ENCODE measurements at places on chromosomes 3 and 15. TPM values are rescaled to one million over a fixed set of nuclear protein-coding genes. Genes with fewer than 3 reads are reported as not detected.
A peak's percentile ranks its signal among the peaks of the same experiment; 100 is the strongest.

GRCh38 chr3:181626036-181626435 is 85.7 kb upstream of the SOX2 start:
- no peak overlapping the region for H3K27ac ChIP-seq
- H3K36me3 ChIP-seq: no peaks in the 10 kb centered on the region
- no peaks in the 10 kb centered on the region for H3K4me1 ChIP-seq
- no peak for DNase-seq

DNA sequence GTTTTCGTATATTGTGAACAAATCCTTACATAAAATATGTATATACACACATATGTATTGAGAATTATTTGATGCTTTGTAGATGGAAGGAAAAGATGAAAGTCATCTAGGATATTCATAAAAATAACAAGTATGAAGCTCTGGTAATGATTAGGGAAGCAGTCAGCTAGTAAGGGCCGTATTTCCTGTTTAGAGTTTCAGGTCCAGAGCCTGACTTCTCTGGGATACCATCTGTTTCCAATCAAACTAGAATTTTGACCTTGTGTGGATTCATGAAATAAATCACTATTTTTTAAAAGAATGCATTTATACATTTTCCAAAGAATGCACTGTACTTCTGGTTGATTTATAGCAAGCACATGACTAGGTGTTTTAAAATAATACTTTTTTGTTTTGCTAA is 156.1 kb upstream of the CGNL1 start:
- 0 out of 2 replicates have a peak, but pooled peaks cover 2% of the 10 kb centered on the region for H3K4me1 ChIP-seq
- H3K27ac ChIP-seq: no peak overlapping the region
- H3K4me3 ChIP-seq: peak overlapping the region; percentile 44
- H3K27me3 ChIP-seq: no peaks in the 10 kb centered on the region

- H3K36me3 ChIP-seq: no peaks in the 10 kb centered on the region
- no peaks in the 10 kb centered on the region for H3K4me1 ChIP-seq
- no peak overlapping the region for H3K27ac ChIP-seq
- H3K4me3 ChIP-seq: no peak overlapping the region
- H3K27me3 ChIP-seq: no peaks in the 10 kb centered on the region
Observed at GRCh38 chr15:61839546-61839945, 220.7 kb downstream of the VPS13C start.

- no peak overlapping the region for H3K4me3 ChIP-seq
- no peaks in the 10 kb centered on the region for H3K27me3 ChIP-seq
- H3K27ac ChIP-seq: no peak overlapping the region
- DNase-seq: peak; percentile 72
Observed at GRCh38 chr3:12856626-12857025, 15.3 kb upstream of the RPL32 start.

- no peaks in the 10 kb centered on the region for H3K4me1 ChIP-seq
- H3K4me3 ChIP-seq: no peak overlapping the region
- H3K27me3 ChIP-seq: no peaks in the 10 kb centered on the region
- no peaks in the 10 kb centered on the region for H3K36me3 ChIP-seq
- no peak for DNase-seq
Observed at GRCh38 chr15:48683991-48684765, 38.7 kb upstream of the FBN1 start.

GRCh38 chr3:31345581-31345980 is 187.1 kb upstream of the STT3B start:
- peaks cover 4% of the 10 kb centered on the region for H3K36me3 ChIP-seq
- H3K4me1 ChIP-seq: no peaks in the 10 kb centered on the region
- no peak overlapping the region for H3K4me3 ChIP-seq

- no peaks in the 10 kb centered on the region for H3K4me1 ChIP-seq
- no peak for DNase-seq
- no peak overlapping the region for H3K27ac ChIP-seq
- H3K27me3 ChIP-seq: no peaks in the 10 kb centered on the region
- H3K36me3 ChIP-seq: no peaks in the 10 kb centered on the region
Observed at GRCh38 chr15:39558421-39558820, 22.5 kb upstream of the THBS1 start.

DNA sequence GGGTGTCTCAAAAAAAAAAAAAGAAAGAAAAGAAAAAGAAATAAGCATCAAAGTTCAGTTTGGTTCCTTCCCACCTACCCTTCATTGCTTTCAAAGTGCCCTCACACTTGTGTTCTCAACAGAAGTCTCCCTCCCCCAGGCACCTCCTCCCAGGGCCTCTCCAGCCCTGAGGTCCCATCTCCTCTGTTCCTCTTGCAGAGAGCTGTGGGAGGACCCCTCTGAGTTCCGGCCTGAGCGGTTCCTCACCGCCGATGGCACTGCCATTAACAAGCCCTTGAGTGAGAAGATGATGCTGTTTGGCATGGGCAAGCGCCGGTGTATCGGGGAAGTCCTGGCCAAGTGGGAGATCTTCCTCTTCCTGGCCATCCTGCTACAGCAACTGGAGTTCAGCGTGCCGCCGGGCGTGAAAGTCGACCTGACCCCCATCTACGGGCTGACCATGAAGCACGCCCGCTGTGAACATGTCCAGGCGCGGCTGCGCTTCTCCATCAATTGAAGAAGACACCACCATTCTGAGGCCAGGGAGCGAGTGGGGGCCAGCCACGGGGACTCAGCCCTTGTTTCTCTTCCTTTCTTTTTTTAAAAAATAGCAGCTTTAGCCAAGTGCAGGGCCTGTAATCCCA is 6.1 kb downstream of the CYP1A2 start:
- H3K4me3 ChIP-seq: no peak overlapping the region
- no peaks in the 10 kb centered on the region for H3K27me3 ChIP-seq

GRCh38 chr3:69558912-69559311 is 173.0 kb upstream of the FRMD4B start:
- no peak for DNase-seq
- H3K4me1 ChIP-seq: no peaks in the 10 kb centered on the region
- no peak overlapping the region for H3K4me3 ChIP-seq

DNA sequence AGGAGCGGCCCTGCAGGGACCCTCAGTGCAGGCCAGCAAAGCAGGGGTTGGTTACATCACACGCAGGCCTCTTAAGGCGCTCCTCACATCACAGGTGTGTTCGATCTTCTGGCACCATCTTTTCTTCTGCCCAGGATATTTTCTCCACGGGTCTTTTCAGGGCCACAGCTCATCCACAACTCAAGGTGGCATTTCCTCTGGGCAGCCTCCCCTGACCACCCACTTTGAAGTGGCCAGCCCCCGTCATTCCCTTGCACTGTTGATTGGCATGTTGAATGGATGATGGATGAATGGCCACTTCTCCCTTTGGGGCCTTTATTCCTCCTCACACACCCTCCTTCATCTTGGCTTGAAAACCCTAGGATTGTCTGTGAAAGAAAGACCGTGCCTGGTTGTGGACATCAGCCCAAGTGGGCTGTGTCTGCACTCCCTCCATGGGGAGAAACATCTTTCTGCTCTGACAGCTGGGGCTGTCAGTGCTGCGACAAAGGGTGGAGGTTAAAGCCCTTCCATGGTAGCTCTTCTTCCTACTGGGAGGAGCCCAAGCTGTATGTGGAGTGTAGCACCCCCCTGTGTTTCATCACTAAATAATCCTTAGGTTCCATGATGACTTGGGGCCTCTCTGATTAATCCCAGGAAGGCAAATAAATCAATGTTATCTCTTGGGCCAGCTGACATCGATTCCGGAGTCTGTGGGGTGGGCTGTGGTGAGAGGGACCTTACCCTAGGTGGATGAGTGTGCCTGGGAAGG is 102.5 kb downstream of the EPHB1 start:
- H3K4me1 ChIP-seq: no peaks in the 10 kb centered on the region
- no peak for DNase-seq
- H3K27me3 ChIP-seq: peaks cover 23% of the 10 kb centered on the region
- H3K36me3 ChIP-seq: no peaks in the 10 kb centered on the region
- H3K4me3 ChIP-seq: no peak overlapping the region

GRCh38 chr3:144129536-144130214 is 158.1 kb downstream of the DIPK2A start:
- DNase-seq: no peak
- no peaks in the 10 kb centered on the region for H3K36me3 ChIP-seq
- peaks cover 3% of the 10 kb centered on the region for H3K4me1 ChIP-seq

GRCh38 chr15:74011610-74012009 is 17.1 kb downstream of the PML start:
- H3K27me3 ChIP-seq: no peaks in the 10 kb centered on the region
- H3K4me3 ChIP-seq: no peak overlapping the region
- H3K27ac ChIP-seq: no peak overlapping the region
- H3K4me1 ChIP-seq: peaks cover 2% of the 10 kb centered on the region
- H3K36me3 ChIP-seq: peaks cover 1% of the 10 kb centered on the region

GRCh38 chr15:63986751-63987341 is 59.4 kb downstream of the DAPK2 start:
- no peaks in the 10 kb centered on the region for H3K4me1 ChIP-seq
- H3K36me3 ChIP-seq: no peaks in the 10 kb centered on the region
- no peak overlapping the region for H3K4me3 ChIP-seq
- no peak for DNase-seq
- H3K27ac ChIP-seq: no peak overlapping the region

DNA sequence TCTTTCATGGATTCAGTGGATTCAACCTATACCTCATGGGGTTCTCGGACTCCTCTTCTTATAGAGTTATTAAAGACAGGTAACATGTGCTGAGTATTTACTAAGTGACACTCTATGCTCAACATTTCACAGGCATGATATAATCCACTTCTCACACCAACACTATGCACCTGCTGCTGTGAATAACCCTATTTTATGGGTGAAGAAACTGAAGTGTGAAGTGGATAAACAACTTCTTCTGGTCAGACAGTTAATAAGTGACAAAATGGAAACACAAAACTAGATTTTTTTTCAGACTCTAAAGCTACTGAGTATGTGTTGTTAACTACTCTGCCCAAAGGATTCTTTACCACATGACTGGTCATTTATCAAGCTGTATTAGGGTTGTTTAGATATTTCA is 403.5 kb downstream of the DIPK2A start:
- H3K27ac ChIP-seq: no peak overlapping the region
- no peaks in the 10 kb centered on the region for H3K36me3 ChIP-seq
- H3K4me3 ChIP-seq: no peak overlapping the region
- DNase-seq: no peak
- no peaks in the 10 kb centered on the region for H3K27me3 ChIP-seq

DNA sequence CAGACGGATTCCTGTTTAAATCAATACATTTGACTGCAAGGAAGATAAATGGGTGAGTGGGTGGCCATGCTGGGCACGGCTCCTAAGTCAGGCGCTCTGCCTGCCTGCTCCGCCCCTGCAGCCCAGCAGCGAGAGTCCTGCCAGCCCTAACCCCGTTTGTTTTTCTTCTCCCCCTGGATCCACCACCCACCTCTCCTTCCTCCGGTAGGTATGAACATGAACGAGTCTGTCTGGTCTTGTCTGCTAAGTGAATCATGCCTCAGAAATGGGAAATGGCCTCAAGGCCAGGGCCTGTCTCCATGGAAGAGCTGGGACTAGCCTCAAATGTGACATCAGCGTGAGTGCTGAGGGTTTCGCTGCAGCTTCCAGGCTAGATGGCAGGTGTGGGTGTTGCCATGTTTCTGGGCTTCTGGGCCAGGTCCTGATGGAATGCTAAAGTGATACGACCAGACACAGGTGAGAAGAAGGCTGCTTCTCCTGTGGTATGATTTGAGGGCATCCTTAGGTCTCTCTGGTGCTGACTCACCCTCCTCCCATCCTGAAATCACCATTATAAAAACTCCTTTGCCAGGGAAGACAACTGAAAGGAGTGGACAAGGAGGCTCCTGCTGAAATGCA is 5.6 kb upstream of the FEM1B start:
- H3K4me1 ChIP-seq: peaks cover 7% of the 10 kb centered on the region
- peak; percentile 41 for DNase-seq
- no peaks in the 10 kb centered on the region for H3K27me3 ChIP-seq
- H3K27ac ChIP-seq: no peak overlapping the region
- H3K36me3 ChIP-seq: no peaks in the 10 kb centered on the region

- no peak overlapping the region for H3K27ac ChIP-seq
- H3K36me3 ChIP-seq: no peaks in the 10 kb centered on the region
- H3K4me1 ChIP-seq: no peaks in the 10 kb centered on the region
Observed at GRCh38 chr15:36371509-36371908, 207.9 kb upstream of the CDIN1 start.

GRCh38 chr3:170977949-170978745 is 48.4 kb downstream of the SLC2A2 start:
- DNase-seq: no peak
- H3K4me3 ChIP-seq: no peak overlapping the region
- H3K27me3 ChIP-seq: no peaks in the 10 kb centered on the region

GRCh38 chr3:12677616-12678015 is 13.7 kb upstream of the RAF1 start:
- no peak overlapping the region for H3K4me3 ChIP-seq
- no peak overlapping the region for H3K27ac ChIP-seq
- DNase-seq: no peak
- no peaks in the 10 kb centered on the region for H3K27me3 ChIP-seq
- H3K36me3 ChIP-seq: peaks cover 15% of the 10 kb centered on the region

Gene TIGIT
- total RNA-seq: not detected

Gene USP50
- total RNA-seq: not detected

Gene FILIP1L
- 0.22 TPM for total RNA-seq

Gene PRTG
- total RNA-seq: 4.4 TPM

Gene GAP43
- total RNA-seq: 12.8 TPM

Gene SKOR1
- total RNA-seq: 0.13 TPM
